ENCODE measurements at places on chromosomes 16 and 17.

GRCh38 chr16:70152578-70153302 lies 20.8 kb upstream of the CLEC18C start:
- peak; percentile 22 for DNase-seq

DNA sequence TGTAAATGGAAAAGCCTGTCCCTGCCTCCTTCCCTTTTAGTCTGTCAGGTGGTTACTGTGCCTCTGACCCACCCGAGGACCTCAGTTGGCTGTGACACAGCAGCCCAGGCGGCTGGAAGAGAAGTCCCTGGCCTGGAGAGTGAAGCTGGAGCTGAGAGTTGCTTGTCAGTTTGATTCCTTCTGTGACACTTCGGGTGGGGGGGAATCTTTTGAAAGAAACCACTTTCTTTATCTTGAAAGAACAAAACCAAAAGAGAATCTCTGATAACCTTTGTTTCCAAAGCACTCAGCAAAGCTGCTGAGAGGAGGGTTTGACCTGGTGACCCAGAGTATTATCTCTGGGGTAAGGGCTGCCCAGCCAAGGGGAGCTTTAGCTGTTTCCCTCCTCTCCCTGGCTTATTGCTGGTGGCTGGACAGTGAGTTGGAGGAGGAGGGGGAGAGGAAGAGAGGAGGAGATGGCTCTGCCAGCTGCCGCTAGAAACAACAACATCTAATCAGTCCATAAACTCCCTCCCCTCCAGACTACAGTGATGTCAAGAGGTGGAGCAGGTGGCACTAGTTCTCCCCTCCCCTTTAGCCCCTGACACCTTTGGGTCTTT lies 34.0 kb downstream of the YPEL2 start:
- no peak for DNase-seq

- DNase-seq = no peak
Measured at GRCh38 chr17:27751166-27751565, 49.2 kb downstream of the NOS2 start.

GRCh38 chr16:23424292-23424958 lies 28.6 kb downstream of the COG7 start:
- DNase-seq = peak; percentile 27

DNA sequence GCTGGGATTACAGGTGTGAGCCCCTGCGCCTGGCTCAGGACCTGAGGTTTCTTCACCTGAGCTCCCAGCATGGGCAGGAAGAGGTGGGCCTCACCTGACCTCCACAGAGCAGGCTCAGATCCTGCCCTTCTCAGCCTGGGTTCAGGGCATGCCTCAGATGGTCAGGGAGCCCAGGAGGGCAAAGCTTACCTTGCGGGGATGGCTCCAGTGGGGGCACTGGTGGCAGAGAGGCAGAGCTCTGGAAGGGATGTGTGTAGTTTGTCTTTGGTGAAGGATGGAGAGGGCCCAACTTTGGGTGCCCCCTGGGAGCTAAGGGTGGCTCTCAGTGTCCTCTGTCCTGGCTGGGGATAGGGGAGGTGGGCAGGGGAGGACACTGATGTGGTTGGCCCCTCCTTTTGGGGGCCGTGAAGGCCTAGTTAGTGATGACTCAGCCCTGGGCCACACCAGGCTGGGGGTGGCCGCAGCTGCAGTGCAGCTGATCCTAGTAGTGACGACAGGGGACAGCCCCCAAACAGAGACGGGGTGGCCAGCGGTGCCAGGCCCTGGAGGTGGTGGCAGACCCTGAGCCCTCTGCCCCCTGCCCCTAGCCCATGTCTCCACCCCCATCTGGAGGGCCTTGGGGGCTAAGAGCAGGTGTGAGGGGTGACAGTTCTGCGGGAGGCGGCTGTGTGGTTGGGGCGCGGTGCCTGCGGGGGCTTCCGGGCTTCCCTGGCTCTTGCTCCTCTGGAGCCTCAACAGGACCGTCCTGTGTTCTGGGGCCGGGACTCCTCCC lies 5.8 kb downstream of the NHERF2 start:
- peak; percentile 59 for DNase-seq

- DNase-seq = no peak
Measured at GRCh38 chr17:48391444-48391843, 38.6 kb downstream of the SKAP1 start.

- no peak for DNase-seq
Measured at GRCh38 chr17:48241770-48242497, 134.4 kb downstream of the SNX11 start.

GRCh38 chr16:86958423-86958822 lies 358.8 kb downstream of the C16orf95 start:
- no peak for DNase-seq

GRCh38 chr16:85601730-85602401 lies 11.3 kb upstream of the GSE1 start:
- no peak for DNase-seq

DNA sequence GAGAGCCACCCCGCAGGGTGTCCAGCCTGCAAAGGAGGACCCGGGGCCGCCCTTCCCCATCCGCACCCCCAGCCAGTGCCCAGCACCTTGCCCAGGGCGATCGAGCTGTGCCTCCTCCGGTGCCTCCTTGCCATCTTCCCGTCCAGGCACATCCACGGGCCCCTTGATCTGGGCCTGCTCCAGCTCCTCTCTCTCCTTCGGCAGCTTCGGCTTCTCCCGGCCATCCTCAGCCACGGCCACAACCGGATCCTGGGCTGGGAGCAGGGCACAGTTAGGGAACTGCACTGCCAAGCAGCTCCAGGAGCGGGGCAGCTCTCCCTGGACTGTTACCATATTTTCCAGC lies 13.8 kb downstream of the NDUFAF8 start:
- DNase-seq = no peak

GRCh38 chr16:50736448-50736847 lies 5.4 kb upstream of the CYLD start:
- no peak for DNase-seq

- no peak for DNase-seq
Measured at GRCh38 chr16:53566552-53567245, 63.7 kb upstream of the AKTIP start.

GRCh38 chr17:77778636-77779489 lies 179.6 kb upstream of the TNRC6C start:
- DNase-seq = peak; percentile 74

- no peak for DNase-seq
Measured at GRCh38 chr17:27974531-27975145, 67.8 kb upstream of the NLK start.

GRCh38 chr17:48800626-48801217 lies 16.3 kb downstream of the TTLL6 start:
- DNase-seq = no peak

DNA sequence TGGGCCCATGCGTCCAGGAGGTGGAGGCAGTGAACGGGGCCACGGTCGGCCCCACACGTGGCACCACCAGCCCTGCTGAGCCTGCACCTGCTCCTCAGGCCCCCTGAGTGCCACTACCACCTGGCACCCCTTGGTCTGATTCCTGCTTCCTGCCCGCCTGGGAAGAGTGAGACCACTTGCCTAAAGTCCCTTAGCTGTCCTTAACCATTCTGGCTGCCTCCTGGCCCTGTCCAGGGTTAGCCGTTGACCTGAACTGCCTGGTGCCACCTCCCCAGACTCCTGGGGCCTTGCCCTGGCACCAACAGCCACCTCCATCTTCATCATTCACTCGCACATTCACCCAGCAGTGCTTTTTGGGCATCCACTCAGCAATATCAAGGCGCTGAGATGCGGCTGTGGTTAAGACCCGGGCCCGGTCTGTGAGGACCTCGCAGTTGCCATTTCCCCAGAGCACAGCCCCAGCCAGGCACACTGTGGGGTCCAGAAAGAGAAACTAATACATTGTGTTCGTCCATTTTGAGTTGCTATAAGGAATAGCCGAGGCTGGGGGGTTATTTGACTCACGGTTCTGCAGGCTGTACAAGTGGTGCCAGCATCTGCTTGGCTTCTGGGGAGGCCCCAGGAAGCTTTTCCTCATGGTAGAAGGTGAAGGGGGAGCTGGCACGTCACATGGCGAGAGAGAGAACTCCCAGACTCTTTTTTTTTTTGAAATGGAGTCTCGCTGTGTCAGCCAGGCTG lies 318.4 kb downstream of the SEC14L1 start:
- no peak for DNase-seq

GRCh38 chr17:76397687-76398522 lies 13.5 kb downstream of the SPHK1 start:
- peak; percentile 90 for DNase-seq

DNA sequence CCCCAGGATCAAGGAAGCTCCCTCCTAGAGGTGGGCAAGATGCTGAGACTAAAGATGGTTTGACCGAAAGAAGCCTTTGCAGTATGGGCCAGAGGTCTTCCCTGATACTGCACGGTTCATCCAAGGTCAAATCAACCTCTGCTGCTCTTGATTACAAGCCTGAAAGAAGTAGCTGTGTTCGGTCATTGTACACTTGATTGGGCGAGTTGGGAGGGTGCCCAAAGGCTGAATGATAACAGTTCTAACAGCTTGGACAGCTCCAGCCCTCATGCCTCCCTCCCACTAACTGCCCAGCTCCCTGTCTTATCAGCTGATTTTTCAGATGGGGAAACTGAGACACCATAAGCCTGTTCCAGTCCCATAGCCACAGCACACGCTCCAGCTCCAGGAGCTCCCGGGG lies 42.8 kb downstream of the ABCC12 start:
- no peak for DNase-seq

- no peak for DNase-seq
Measured at GRCh38 chr17:31256936-31257335, 40.1 kb downstream of the OMG start.

DNA sequence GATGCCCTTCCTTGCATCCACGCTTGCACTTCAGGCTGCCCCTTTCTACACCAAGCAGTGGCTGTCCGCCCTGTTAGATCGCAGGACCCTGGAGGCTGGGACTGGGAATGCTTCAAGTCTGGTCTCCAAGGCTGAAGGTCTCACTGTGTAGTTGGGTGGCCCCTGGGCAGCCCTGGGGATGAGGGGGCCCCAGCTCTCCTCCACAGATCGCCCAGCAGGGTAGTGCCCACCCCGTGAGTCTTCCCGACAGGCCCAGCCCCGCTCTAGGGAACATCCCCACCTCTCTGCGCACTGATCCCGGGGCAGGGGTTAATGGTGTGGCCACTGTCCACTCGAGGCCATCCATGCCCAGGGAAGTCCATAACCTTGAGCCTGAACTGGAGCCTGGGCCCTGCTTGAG lies 10.3 kb downstream of the ZNF213 start:
- peak; percentile 15 for DNase-seq

DNA sequence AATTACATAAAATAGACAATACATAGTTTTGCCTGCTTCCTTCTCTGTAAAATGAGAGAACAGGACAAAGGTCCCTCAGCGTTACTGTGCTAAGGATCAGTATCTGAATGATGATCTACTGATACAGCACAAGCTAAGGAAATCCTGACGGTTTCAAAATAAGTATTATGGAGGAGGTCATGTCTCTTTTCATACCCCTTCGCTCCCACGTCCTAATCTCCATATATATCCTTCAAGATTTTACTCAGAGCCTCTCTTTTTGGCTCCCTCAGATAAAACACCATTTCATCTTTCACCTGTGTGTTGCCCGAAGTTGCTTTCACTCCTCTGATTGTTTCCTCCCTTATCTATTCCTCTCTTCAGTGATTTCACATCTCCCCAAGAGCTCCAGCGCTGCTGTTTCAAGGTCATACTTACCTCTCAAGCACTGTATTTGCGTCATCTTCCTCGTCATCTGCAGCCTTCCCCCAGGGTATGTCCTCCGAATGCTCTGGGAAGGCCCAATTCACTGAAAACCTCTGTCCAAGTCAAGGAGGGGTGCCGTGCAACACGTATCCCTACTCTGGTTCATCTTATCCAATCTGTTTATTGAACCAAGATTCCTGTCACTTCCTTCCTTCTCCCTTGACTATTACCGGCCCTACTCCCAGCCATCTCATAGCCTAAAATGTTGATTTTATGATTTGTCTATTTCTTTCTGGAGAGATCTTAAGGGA lies 1.2 kb upstream of the BLTP2 start:
- no peak for DNase-seq

DNA sequence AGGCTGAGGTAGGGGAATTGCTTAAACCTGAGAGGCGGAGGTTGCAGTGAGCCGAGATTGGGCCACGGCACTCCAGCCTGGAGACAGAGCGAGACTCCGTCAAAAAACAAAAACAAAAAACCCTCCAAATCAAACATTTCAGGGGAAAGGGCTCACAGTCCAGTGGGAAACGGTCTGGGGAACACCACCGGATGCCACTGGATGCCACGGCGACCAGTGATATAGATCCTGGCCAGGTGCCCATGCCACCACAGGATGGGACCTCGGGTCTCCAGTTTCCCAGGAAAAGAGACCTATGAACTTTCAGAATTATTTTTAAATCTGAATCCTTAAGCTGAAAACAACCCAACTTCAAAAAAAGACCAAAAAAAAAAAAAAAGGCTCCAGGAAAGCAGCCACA lies 12.3 kb downstream of the CEP131 start:
- peak; percentile 57 for DNase-seq

- DNase-seq = no peak
Measured at GRCh38 chr17:82200743-82201497, 11.7 kb downstream of the CCDC57 start.

DNA sequence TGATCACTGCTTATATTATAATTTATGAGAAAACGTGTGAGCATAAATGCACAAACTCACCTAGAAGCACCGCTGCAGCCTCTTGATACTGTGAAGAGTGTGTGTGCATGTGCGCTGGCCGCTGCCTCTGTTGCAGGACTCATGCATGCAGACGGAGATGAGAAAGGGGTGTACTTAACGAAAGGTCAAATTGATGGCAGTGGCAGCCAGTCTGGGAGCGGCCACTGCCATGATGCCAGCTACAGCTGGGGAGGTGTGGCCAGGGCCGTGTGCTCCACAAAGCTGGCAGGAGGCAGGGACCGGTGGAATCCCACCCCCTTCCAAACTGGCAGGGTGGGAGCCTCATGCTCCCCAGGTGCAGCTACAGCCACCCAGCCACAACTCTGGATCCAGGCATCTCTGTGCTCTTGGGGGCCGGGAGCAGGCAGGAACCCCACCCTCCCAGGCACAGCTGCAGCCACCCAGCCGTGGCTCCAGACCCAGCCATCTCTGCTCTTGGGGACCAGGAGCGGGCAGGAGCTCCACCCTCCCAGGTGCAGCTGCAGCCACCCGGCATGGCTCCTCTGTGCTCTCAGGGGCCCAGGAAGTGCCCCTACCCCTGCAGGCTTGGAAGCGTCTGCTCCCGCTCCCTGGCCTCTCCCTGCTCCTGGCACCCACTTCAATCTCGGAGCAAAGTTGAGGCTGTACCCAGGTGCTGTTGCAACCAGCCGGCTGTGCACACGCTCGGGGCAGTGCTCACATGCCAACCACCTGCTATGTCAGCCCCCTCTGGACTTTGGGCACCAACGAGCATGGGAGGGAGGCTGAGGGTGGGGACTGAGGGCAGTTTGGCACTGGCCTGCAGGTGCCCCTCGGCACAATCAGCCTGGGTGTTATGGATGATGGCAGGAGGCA lies 77.5 kb upstream of the CHMP6 start:
- no peak for DNase-seq

DNA sequence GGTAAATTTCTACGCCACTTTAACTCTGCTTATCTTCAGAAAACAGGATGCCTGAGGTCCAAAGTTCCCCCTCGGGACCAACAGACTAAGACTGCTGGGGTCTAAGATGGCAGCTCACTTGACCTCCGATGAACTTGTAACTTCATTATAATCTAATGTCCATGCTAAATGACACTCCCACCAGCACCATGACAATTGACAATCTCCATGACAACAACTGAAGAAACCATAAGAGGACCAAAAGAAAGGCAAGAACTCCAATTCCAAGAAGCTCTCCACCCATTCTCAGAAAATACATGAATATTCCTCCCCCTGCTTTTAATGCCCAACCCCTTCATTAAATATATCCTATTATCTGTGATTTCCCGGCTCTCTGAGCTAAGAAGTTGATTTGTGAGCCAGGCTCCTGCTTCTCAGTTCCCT lies 7.5 kb downstream of the CCL4 start:
- no peak for DNase-seq

GRCh38 chr16:683396-684070 lies 601 bp downstream of the JMJD8 start:
- DNase-seq = no peak

- DNase-seq = peak; percentile 67
Measured at GRCh38 chr17:55420776-55421178, 858 bp downstream of the MMD start.
